ENCODE measurements at places on chromosomes 5 and 9. TPM values are rescaled to one million over a fixed set of nuclear protein-coding genes. Genes with fewer than 3 reads are reported as not detected.

Gene APBB3
- total RNA-seq = 17.9 TPM

Gene SLC34A1
- total RNA-seq = not detected

Gene PROB1
- 8.3 TPM for total RNA-seq

Gene TMC1
- not detected for total RNA-seq

Gene PCDHA12
- total RNA-seq = not detected

Gene ADAMTS12
- total RNA-seq = not detected

Gene CCL28
- total RNA-seq = 13.0 TPM

Gene PLEKHG4B
- not detected for total RNA-seq

Gene BNC2
- not detected for total RNA-seq

DNA sequence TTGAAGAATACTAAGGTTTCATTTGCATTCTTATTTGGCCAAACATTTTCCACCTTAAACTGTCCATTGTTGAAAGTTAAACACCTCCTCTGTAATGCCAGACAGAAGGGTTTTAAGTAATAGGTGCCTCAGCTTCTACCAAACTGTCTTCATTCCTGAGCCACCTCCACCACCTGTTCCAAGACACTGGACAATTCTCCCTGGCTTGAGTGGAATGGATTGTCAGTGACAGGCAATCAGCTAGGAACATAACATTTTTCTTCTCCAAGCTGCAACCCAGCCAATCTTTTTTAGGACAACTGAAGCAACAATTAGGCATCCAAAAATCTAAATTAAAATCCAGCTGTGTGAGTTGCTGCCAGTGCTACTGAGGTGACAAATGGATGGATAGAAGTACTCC lies 73.9 kb upstream of the ICE1 start:
- DNase-seq = no peak

GRCh38 chr9:99623780-99624364 lies 197.8 kb upstream of the NR4A3 start:
- DNase-seq = no peak

- DNase-seq = no peak
Measured at GRCh38 chr5:51398875-51399642, 15.8 kb downstream of the ISL1 start.

DNA sequence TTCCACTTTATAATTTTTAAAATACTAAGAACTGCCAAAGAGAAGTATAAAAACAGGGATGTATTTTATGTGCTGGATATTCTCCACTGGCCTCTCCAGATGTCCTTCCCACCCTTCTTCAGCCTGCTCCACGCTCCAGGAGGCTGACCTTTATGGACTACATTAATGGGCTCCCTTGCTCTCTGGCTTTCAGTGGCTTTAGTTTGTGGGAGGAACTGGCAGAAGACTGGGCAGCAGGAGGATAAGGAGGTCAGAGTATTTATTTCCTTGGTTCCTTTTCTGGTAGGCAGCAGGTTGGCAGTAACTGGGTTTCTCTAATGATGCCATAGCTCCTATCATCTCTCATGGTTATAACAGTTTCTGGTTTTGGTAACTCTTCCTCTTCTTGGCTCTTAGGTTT lies 133.9 kb downstream of the PAM start:
- no peak for DNase-seq

DNA sequence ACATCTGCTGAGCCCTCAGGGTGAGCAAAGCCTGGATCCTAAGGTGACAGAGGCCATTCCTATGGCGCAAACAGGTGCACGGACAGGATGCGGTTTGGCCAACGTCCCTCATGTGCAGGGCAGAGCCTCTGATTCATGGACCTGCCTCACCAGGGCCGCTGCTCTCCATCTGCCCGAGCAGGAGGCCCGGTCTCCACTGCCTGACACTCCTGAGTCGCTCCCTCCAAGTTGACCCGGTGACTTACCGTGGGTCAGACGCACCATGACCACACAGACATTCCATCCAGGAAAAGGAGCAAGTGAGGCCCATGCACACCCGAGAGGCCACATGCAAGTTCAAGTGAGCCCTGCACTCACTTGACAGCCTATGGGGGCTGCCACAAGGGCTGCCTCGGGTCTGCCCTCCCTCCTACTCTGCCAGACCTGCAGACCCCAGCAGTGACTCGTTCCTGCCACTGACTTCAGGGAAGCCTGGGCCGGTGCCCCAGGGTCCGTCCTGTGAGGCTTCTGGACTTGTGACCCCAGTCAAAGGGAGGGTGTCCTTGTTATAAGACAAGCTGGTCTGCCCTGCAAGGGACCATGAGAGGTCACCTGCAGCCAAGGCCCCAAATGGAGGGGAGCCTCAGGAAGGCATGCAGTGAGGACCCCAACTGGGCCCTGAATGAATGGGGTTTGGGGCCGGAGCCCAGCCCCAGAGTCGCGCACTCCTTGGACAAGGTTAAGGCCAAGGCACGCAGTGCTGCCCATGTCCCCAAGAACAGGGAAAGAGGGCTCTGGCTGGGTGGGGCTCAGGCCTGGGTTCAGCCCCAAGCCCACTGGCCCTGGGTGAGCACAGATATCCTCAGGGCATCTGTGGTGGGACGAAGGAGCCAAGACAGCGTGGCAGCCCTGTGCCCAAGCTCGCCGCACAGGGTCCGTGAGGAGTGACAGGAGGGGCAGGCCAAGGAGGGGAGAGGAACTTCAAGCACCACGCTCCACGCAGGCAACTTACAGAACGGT lies 10.1 kb downstream of the BRD3OS start:
- no peak for DNase-seq

- no peak for DNase-seq
Measured at GRCh38 chr9:97565262-97565661, 63.8 kb downstream of the TMOD1 start.

GRCh38 chr9:126844085-126844484 lies 16.4 kb upstream of the ZBTB34 start:
- no peak for DNase-seq

- no peak for DNase-seq
Measured at GRCh38 chr9:137987244-137988030, 109.9 kb downstream of the CACNA1B start.

DNA sequence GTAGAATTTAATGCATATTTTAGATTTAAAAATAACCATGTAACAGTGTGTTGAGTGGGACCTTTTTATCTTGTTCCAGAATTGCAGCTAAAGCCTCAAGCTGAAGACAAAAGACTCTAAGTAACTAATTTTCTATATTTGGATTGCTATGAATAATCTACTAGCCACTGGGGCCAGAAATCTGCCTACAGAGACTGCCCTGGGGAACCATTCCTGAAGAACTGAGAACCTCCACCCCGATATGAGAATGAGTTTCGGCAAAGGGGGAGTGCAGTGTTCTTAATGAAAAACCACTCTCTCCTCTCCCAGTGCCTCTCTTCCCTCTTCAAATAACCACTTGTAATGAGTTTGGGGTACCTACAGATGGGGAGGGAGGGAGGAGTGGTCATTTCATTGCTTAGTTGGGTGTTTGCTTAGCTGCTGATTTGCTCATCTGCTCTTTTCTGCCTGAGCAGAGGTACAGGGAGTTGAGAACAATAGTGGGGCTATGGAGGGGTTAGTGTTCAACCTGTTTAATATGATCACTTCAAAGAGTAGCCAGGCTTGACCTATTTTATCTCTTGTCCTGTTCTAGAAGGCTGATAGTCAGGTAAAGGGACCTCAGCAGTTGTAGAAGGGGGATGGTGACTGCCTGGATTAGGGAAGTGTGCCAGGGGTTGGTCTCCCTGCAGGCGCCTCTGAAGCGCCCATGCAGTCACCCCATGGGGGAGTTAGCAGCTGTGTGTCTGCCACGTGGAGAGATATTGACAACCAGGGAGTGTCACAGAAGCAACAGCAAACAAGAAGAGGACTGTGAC lies 47.7 kb downstream of the ATG10 start:
- DNase-seq = no peak

DNA sequence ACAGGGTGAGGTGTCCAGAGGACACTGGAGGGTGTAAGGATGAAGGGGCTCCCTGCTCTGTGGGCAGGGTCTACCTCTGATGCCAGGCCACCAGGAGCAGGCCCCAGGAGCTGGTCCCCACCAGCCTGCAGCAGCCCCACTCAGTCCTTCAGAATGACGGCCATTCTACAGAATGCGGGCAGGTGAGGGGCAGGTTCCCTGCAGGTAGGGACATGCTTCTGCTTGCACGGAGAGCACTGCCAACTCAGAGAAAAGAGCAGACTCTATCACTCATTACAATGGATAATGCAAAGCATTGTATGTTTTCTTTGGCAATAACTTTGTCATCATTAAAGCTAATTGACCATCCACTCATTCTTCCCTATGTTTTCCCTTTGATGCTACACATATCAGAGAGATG lies 39.0 kb downstream of the DDX31 start:
- no peak for DNase-seq

DNA sequence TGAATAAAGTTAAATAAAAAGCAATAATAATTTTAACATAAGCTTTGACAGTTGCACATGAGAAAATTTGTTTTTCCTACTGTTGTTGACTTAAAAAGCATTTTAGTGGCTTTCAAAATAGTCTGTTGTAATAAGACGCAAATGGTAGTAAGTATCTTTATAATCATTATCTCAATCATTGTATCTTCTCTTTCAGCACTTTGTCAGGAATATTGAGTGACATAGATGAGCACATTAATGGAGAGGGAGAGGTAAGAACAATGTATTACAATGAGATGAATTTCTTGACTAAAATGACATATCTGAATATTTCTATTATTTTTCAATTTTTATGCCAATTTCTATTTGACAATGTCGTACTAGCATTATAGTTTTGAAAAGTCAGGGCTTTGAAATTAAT lies 193.9 kb upstream of the MRPS30 start:
- no peak for DNase-seq

GRCh38 chr5:169826618-169827017 lies 153.7 kb downstream of the INSYN2B start:
- no peak for DNase-seq
